Coronary artery (tissue), 2 donors: ENCODE measurements at places on chromosomes 3 and 15.

GRCh38 chr3:172562871-172563865, 39.9 kb upstream of the TNFSF10 start:
- DNase-seq, result no peak

DNA sequence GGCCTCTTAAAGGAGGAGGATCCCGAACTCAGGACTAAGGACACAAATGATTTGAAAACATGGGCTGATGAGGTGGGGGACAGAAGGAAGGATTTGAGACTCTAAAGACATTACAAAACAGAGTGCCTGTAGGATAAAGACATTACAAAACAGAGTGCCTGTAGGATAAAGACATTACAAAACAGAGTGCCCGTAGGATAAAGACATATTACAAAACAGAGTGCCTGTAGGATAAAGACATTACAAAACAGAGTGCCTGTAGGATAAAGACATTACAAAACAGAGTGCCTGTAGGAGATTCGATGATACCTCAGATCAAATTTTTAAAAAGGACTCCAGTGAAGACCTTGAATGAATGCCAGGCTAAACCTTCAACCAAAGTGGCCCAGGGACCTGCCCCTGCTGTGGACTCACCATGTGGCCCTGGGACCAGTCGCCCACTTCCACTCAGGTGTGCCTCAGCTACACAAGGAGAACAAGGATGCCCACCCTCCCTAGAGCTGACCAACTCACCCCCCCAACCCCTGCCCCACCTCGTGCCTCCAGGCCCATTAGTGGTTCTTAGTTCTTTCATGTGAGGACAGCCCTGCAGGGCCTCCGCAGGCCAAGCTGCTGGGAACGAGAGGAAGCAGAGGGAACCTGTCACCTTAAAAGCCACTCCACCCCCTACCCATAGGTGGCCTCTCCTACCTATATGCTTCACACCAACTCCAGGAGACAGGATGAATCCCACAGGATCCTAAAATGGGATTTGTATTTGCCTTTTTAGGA, 59.8 kb downstream of the SH3BP5 start:
- DNase-seq, result peak; percentile 73

- no peak for DNase-seq
Observed at GRCh38 chr15:43225201-43225949, 4.6 kb upstream of the EPB42 start.

DNA sequence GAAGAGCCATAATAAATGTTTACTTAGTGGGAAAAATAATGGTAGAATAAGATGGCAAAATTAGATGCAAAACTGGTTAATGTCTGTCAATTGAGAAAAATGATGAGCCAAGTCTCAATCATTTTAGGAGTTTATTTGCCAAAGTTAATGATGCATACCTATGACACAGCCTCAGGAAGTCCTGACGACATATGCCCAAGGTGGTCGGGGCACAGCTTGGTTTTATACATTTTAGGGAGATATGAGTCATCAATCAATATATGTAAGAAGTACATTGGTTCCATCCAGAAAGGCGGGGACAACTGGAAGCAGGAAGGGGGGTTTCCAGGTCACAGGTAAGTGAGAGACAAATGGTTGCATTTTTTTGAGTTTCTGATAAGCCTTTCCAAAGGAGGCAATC, 31.5 kb downstream of the CLEC3B start:
- DNase-seq, result no peak

- DNase-seq, result no peak
Observed at GRCh38 chr3:115169808-115170207, 22.7 kb upstream of the ZBTB20 start.

DNA sequence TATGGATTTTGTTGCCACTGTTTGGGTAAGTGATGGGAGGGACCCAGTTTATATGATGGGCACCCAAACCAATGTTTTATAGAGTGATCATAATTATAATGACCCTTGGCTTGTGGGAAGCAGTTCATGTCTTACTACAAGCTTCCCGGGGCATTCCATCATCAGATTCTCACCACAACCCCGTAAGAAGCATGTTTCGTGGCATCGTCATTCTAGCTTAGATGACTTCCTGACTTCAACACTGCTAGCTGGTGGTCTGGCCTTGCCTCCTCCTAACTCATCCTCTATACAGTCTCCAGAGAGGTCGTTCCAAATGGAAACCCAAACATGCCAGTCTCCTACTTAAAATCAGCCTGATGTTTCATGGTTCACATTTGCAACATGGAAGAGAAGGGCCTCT, 226.9 kb downstream of the ADAMTS9 start:
- no peak for DNase-seq

DNA sequence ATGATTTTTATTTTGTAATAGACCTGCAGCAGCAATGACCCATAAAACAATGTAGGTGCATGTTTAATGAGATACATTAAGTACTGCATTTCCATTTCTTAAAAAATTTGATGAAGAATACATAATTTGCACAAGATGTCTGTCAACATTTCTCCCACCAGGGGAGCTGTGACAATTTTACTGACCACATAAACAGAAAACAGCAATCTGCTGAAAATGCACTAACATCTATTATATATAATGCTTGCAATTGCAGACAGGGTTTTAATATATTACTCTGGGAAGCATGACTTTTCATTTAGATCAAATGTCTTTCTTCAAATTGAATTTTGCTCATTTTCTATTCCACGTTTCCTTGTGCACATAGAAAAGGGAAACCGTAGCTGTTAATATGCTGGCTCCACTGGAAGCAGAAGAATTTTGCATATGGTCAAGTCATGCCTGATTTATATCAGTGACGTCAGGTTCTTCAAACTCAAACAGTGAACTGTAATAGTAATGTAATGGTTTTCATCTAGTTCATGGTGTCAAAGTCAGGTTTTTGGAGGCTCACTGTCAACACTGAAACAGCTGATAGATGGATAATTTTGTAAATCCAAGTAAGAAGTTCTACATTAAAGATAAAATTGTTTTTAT, 79.8 kb upstream of the IGF1R start:
- no peak for DNase-seq

- DNase-seq, result no peak
Observed at GRCh38 chr15:74319596-74320351, 47.7 kb downstream of the CYP11A1 start.

- no peak for DNase-seq
Observed at GRCh38 chr3:134615743-134616142, 35.1 kb downstream of the KY start.

DNA sequence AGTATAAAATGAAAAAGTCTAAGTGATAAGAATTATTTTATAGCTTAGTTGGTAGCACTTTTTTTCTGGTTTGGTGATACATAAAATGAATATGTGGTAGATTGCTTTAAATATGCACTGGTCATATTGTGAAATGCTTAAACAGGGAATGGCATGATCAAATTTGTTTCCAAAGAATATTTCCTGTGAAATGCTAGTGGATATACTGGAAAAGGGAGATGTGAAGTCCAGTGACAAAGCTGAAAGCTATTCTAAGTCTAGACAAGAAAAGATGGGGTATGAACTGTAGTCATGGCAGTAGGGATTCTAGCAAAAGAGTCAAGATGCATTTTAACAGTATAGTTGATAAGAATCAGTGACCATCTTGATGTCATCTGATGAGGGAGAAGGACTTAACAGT, 98.9 kb upstream of the MME start:
- DNase-seq, result no peak

- no peak for DNase-seq
Observed at GRCh38 chr3:182703233-182703632, 90.1 kb upstream of the ATP11B start.

DNA sequence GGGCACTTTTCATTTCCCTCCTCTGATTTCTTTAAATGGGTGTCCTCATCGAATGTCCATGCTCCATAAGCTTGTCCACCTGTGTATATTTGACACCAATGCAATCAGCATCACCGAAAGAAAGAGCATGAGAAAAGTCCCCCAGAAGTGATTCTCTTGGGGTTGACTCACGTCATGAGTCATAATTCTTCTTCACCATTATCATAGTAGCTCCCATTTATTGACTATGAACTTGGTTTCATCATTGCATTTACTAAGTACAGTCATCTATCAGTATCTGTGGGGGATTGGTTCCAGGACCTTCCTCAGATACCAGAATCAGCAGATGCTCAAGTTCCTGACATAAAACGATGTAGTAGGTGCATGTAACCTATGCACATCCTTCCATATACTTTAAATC, 372.5 kb upstream of the CFAP20DC start:
- DNase-seq, result no peak

GRCh38 chr3:188697127-188697526, 474.6 kb upstream of the TPRG1 start:
- no peak for DNase-seq

- no peak for DNase-seq
Observed at GRCh38 chr3:187360596-187360995, 7.6 kb upstream of the RTP4 start.

GRCh38 chr3:44920081-44920480, 45.7 kb downstream of the TGM4 start:
- no peak for DNase-seq

DNA sequence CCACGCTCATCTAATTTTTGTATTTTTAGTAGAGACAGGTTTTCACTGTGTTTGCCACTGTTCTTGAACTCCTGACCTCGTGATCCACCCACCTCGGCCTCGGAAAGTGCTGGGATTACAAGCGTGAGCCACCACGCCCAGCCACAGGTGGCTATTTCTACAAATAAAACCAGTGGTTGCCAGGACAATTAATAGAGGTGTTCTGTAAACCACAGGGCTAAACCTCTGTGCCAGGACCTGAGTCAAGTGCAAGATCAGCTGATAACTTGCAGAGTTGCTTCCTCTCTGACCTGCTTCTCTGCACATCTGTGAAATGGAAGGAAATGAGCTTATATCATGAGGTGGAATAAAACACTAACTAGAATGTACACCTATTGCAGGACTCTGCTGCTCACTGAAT, 72.8 kb downstream of the CD200R1L start:
- no peak for DNase-seq

DNA sequence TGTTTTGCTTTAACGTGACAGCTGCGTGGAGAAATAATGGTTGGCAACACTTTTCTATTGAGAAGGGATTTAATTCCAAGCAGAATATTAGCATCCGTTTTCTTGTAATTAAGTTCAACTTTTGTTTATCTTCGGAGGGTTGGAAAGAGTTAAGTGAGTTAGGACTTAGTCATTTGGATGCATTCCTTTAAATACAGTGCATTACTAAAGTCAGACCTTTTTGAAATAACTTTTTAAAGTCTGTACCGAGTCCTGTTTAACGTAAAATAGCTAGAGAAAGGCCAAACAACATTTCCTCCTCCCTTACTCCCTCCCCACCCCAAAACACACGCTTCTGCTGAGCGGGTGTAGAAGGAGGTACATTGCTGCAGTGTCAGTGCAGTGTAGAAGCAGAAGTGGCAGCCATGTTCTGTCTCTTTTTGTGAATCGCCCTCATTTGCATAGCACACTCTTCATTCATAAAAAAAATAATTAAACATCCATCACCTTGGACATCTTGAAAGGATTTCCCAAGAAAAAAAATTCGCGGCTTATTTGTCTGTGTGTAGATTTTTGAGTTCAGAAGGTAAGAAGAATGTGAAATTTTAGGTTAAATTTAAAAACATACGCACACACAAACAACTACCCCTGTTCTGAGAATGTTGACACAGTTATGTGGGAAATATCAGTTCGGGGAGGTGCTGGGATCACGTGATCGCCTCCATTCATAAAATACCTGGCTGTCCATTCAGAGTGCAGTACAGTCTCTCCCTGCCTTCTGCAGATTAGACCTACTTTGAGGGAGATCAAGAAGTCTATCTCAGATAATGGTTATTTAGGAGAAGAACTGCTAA, 1.6 kb downstream of the SPRED1 start:
- no peak for DNase-seq

DNA sequence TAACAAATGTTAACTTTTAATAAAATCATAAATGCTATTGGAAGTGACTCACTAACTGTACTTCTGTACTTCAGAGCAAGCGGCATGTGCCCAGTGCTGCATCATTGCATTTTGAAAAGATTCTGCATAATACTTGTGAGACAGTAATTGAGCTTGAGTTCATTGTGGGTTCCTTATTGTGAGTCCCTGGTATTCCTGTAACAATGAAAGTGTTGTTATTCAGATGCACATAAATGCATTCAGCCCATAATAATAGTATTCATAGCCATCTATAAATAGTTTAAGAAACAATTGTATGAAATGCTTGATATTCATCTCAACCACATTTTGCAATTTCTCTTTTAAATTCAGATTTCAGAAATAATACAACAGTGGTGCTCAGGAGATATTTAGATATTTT, 976.4 kb downstream of the CADM2 start:
- no peak for DNase-seq
